ENCODE measurements at places on chromosomes 13 and 19.
A peak's percentile ranks its signal among the peaks of the same experiment; 100 is the strongest.

- DNase-seq = no peak
Measured at GRCh38 chr13:51822106-51822815, 18.3 kb upstream of the DHRS12 start.

GRCh38 chr13:50080911-50081678, 65.9 kb downstream of the KCNRG start:
- DNase-seq = no peak

DNA sequence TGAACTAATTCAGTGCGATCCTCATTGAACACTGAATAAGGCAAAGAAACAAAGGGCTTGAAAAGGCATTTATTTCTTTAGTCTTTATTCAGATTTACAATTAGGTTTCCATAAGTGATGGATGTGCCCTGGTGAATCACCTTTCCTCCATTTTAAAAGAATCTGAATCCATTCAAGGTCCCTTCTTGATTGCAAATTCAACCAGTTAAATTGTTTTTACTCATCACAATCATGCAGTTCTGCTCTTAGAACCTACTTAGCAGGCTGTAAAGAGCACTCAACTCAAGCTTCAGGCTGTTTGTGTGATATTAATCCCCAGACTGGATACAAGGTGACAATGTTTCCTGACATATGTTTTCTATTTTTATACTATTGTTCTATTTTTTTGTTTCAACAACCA, 321.0 kb downstream of the TBC1D4 start:
- no peak for DNase-seq

GRCh38 chr13:88031980-88032559, 360.9 kb downstream of the SLITRK5 start:
- peak; percentile 25 for DNase-seq

- peak; percentile 33 for DNase-seq
Measured at GRCh38 chr13:48942131-48942530, 33.6 kb upstream of the FNDC3A start.

DNA sequence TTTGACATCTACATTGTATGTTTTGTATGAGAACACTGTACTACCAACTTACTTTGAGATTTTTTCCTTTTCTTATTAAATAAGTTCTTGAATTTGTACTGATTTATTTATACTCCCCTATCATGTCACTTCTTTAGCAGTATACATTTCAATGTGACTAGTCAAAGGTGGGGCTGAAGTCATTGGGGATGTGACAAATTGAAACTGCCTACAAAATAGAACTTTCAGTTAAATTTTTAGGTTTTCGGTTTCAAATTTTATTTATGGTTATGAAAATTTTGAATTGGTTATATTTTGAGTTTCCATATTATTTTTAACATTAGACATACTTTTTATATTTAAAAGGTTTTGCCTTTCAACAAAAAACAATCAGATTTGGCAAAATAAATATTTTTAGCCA, 221.6 kb downstream of the NBEA start:
- no peak for DNase-seq

DNA sequence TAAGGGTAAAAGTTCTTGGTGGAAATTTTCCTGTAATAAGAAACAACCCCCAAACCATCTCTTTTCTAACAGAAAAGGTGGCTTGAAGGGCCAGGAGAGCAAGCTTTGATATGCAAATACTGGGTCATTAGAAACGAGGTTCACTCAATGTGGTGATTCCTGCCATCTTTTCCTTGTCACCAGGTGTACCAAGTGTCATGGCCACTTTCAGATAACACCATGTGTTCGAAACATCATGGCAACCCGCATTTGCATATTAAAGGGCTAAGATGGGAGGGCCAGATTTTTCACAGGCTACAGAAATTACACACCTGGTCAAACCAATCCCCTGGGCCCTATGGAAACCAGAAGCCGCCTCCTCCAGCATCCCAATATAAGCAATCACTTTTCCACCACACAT, 15.3 kb downstream of the LGALS16 start:
- DNase-seq = no peak

- peak; percentile 52 for DNase-seq
Measured at GRCh38 chr19:34364830-34365462, at the start of gene GPI. GPI (plus strand) TSS chr19:34365196; CDS start chr19:34365267, 71 bp downstream.

GRCh38 chr13:99866781-99867180, 104.8 kb downstream of the ZIC5 start:
- DNase-seq = no peak

DNA sequence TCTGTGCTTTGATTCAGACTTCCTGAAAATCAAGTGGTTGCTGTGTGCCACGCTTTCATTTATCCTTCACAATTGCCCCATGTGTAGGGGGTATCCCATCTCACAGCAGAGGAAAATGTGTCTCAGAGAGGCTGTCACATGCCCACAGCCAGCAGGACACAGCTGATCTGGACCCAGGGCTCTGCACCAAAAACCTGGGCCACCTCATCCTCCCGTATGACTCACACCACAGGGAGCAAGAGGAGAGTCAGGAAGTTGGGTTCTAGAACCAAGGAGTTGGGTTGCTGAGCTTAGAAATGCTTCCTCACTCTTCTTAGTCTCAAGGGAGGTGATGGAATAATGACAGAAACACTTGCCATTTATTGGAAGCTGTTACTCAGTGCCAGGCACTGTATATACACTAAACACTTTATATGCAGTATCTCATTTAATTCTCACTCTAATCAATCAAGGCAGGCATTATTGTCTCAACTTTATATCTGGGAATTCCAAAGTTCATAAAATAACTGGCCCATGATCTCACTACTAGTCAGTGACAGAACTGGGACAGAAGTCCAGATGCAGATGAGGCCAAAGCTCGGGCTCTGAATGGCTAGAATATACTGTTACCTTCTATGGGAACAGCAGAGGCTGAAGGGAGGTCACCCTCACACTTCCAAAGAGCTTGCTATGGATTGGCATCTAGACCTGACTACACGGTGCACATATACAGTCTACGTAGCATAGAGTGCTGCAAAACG, 47.7 kb upstream of the ATP12A start:
- no peak for DNase-seq

DNA sequence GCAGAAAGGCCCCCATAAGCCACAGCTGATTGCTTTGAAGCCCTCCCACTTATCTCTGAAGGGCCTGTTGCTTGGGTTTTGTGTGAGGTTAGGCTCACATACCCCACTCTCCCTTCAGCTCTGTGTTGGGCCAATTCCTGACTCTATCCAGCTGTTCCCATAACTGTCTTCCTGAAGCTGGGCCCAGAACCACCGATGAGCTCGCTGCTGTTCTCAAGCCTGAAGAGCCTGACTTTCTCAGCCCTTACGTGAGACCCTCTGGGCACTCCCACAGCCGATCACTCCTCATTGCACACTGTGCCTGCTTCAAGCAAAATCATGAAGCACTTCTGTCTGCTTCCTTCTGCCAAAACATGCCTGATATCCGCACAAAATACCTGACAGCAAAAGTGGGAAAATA, 124.1 kb downstream of the CRYL1 start:
- DNase-seq = no peak

DNA sequence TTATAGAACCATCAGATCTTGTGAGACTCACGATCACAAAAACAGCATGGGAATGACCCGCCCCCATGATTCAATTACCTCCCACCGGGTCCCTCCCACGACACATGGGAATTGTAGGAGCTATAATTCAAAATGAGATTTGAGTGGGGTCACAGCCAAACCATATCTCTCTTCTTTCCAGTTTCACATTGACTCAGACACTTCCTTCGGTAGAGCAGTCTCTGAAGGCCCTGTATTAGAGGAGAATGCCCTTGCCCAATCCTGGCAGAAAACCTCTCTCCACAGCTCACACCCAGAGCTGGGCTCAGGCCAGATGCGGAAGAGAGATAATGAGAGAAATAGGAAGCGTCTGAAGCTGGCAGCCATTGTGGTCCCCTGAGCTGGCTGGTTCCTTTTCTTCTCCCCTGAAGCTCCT, 72.4 kb upstream of the CLDN10 start:
- no peak for DNase-seq
